ENCODE measurements at places on chromosomes 6 and 20.

- DNase-seq: no peak
Measured at GRCh38 chr6:89734526-89734925, 85.1 kb downstream of the MDN1 start.

DNA sequence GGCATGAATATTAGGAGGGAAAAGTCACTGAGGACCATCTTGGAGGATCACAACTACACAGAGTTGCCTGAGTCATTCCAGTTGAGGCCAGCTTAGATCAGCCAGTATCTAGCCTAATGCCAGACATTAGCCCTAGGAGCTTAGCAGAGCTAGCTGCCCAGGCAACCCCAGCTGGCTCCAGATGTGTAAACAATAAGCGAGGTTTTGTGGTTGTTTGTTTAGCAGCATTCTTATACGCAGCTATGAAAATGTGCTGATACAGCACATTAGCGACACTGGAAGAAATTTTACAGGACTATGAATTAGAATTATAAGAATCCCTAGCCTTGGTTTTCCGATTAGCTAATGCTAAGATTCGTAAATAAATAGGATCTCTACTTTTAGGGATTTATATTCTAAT is 59.3 kb downstream of the BTBD3 start:
- no peak for DNase-seq

DNA sequence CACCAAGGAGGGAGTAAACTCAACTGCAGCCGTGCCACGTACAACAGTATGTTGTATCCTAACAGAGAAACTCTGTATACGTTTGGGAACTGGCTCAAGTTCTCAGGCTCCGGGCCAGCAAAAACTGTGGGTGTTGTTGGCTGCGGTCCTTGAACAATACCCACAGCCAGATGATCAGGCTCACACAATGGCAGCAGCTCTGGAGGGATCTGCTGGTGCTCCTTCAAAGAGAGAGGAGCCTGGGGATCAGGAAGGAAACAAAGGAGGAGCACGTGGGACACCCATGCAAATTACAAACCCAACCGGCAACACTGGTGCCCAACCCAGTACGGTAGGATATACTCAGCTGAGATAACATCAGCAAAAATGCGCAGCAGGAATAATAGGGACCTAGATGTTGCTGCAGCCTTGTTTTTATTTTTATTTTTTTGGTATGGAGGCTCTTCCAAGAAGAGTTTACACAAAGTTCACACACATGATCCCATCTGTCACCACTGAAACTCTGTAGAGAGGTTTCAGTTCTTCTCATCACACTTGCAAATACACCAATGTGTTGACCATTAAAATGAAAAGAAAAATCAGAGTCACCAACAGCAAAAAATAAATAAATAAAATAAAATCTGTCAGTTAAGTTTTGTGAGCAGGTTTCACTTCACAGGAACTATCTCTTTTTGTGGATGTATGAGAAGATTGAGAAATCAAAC is 41.2 kb upstream of the PDE10A start:
- DNase-seq: no peak

DNA sequence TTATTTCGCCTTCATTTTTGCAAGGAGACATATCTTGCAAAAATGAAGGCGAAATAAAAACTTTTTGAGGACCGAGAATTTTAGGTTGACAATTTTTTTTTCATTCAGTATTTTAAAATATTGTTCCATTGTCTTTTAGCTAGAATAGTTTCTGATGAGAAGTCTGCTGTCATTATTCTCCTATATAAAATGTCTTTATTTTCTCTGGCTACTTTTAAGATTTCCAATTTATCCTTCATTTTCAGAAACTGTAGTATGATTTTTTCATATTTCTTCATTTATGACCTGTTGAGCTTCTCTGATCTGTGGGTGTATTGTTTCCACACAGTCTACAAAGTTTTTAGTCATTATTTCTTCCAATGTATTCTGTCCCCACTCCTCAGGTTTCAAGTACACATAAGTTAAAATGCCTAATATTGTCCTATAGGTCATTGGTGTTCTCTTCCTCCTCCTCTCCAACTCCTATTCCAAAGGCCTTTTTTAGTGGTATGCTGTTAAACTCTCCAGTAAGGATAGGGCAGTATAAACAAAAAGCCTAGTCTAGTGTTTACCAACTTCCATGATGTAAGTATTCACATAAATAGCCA is 15.7 kb downstream of the AHI1 start:
- DNase-seq: no peak

DNA sequence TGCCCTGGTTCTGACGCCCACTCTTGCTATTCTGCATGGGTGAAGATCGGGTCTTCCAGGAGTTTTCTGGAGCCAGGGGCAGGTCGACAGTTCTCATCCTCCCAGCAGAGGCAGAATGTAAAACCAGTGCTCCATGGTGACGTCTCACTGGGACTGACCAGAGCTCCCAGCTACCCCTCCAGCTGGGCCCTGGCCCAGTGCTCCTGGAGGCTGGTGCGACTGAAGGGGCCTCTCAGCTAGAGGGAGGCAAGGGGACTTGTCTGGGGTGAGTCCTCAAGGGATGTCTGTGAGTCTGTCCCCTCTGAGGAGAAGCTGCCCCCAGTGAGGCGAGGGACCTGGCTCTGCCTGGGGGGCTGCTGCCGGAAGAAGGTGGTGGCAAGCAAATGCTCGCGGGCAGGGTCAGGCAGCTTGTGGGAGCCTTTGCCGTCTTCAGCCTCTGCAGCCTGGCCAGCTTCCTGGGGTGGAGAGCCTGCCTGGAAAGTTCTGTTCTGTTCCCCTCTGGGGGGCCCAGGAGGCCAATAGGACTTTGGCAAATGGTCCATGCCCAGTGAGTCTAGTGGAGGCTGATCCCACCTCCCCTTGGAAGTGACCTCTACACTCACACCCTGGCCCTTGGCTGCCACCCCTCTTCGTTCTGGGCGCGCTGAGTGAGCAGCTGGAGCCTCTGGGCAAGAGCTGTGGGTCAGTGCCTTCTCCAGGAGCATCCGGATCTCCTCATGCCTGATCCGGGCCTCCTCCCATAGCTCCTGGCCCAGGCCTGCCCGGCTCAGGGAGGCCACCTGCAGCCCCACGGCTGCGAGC is 47.5 kb downstream of the KIAA1755 start:
- DNase-seq: no peak

DNA sequence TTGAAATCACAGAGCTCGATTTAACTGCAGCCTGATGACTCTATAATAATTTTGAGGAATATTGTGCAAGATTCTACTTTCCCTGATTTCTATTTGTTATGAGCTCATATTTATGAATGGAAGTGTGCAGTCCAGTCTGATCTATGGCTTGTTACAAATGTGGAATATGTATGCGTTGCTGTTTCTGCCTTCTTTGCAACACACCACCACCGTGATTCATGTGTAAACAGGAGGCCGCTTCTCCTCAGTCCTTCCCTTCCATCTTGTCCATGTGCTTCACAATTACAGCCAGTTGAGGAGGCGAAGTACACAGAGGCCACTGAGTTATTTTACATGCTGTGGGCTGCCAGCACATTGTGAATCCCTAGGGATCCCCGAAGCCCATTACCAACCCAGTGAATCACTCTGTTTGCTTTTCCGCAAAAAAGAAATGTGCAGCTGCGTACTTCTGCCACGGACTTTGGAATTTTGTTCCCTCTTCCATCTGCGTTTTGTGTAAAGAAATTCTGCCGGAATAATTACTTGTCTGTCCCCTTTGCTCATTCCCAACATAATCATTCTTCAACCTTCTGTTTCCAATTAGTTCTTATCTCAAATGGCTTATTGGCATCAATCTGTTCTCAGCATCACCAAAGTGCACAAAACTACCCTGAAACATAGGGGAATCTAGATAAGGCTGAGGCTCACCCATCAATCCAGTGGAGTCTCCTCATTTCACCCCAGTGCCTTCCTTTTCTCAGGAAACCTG is 551.6 kb upstream of the CITED2 start:
- no peak for DNase-seq

DNA sequence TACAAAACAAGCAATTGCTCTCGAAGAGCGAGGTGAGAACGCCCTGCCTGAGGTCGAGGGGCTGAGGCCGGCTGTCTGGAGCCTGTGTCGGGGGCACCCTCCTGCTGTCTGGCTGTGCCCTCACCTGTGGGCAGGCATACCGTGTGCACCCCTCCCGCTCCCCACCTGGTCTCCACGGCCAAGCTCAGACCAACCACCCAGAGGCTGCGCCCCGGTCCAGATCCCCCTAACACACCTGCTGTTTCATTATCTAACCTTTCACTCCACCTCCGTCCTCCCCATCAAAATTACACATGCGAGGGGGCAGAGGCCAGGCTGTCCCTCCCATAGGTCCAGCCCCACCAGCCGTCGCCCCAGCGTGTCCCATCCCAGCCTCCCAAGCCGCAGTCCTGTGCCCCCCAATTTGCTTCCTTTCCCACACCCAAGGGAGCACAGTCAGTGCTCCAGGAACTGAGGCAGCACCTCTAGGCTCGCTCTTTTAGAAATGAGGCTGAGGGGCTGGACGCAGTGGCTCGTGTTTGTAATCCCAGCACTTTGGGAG is 35.2 kb downstream of the NTSR1 start:
- DNase-seq: no peak

- no peak for DNase-seq
Measured at GRCh38 chr6:30202366-30202765, 10.8 kb downstream of the TRIM26 start.

DNA sequence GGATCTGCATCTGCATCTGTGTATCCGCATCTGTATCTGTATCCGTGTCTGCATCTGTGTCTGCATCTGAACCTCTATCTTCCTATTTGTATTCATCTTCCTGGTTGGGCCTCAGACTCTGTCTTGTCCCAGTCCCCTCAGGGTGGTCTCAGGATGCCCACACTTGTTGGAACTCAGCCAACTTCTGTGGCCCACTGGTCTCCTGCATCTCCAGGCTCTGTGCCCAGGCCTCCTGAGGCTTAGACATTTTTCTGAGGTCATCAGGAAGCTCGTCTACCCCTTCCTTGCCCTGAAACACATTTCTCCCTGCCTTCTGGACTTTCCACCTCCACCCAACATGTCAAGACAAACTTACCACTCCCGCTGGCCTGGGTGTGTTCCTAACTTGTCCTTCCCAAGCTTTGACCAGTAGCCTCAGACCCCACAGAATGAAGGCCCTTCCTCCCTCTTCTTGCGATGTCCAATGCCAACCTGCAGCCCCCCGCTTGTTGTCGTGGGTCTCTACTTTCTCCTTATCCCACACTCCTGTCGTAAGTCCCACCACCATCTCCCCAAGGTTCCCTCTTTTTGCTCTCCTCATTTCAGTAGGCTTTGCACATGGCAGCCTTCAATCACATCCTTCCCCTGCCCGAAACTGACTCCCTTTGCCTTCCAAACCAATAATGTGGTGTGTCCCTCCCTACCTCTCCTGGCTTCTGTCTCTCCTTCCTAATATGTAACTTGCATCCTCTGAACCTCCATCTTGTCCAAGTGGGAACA is 176.5 kb downstream of the DLL1 start:
- no peak for DNase-seq

GRCh38 chr20:49646126-49646525 is 67.6 kb downstream of the B4GALT5 start:
- no peak for DNase-seq

GRCh38 chr20:46962452-46963195 is 68.0 kb downstream of the EYA2 start:
- no peak for DNase-seq

GRCh38 chr6:12196326-12196936 is 93.7 kb upstream of the EDN1 start:
- DNase-seq: no peak

GRCh38 chr6:157652601-157653363 is 170.3 kb upstream of the SNX9 start:
- no peak for DNase-seq

DNA sequence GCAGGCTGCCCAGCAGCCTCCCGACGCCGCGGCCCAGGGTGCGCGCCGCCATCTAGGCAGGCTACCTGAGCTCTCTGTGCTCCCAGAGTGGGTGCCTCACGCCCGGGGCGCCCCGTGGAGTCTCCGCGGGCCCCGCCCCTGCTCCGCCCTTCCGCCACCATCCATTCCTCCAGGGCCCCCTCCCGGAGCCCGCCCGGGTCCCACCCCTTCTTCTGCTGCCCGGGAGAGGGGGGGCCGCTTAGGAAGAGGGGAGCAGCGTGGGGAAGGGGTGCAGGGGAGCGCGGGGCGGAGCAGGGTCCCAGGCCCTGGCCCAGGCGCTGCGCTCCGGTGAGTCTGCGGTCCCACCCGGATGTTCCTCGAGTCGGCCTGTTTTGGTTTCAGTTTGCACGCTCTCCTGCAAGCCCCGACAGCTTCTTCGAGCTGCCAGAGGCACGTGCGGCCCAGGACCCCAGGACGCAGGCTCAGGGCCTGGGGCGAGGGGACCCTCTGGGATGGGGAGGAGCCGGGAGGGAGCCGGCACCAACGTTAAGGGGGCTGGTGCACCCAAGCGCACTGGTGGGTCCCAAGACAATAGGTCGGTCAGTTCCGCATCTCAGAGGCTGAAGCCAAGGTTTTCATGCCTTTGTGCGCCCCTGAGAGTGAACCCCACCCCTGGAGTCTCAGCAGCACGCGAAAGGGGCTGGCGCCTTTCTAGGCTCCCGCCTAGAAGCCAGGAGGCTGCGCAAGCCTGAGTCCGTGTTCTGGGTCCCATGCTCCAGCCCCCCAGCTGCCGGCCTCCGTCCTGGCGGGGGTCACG is at the start of gene ACSS1:
ACSS1 (minus strand) TSS at position 89 of the 796 bp plus-strand sequence; CDS start at position 52, 37 bp downstream.
- no peak for DNase-seq

DNA sequence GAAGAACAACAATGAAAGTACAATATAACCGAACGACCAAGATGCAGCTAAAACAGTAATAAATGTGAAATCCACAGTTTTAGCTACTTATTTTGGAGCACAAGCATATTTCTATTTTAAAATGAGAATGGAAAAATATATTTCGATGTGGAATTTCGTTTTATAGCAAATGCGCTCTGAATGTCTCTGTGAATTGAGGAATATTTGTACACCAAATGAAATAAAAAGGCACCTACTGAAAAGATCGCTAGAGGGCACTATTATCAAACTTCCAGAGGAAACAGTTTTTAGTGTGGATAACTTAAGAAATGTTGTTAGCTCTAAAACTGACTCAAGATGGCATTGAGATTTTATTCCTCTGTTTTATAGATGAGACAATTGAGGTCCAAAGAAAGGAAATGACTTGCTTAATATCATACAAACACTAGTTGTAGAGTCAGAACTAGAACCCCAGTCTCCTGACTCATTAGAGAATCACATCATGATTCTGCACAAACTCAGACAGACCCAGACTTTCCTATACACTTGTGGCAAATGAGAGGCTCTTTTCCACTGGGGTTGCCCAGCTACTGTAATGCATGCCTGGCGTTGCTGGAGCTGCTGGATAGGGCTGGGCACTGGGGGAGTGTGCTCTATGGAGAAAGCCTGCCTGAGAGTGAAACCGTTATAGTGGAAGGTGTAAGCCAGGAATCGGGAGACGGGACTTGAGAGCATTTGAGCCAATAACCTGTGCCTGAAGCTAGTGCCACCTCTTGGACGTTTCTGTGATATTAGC is 51.9 kb downstream of the GCLC start:
- no peak for DNase-seq

DNA sequence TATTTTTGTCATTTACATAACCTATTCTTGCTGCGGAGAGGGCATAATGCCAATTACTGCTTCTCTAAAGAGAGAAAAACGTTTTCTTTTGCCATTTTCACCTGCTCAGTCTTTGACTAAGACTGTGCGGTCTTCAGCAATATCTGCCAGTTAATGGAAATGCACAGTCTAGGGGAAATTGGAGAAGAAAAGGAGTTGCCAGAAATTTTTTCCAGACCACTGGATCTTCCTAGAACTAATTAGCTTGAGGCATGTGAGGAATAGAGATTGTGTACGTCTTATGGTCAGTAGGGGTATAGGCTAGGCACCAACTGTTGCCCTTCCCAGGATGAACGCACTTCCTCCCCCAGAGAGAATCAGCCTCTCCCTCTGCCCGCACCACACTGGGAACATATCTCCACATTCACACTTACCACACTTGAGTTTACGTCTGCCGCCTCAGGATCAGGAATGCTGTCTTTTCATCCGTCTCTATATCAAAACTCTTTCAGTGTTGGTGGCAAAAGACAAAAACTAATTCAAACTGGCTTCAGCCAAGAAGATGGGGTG is 67.9 kb upstream of the E2F3 start:
- DNase-seq: no peak
